ENCODE measurements at places on chromosomes 6 and 20. TPM values are rescaled to one million over a fixed set of nuclear protein-coding genes. Genes with fewer than 3 reads are reported as not detected.

DNA sequence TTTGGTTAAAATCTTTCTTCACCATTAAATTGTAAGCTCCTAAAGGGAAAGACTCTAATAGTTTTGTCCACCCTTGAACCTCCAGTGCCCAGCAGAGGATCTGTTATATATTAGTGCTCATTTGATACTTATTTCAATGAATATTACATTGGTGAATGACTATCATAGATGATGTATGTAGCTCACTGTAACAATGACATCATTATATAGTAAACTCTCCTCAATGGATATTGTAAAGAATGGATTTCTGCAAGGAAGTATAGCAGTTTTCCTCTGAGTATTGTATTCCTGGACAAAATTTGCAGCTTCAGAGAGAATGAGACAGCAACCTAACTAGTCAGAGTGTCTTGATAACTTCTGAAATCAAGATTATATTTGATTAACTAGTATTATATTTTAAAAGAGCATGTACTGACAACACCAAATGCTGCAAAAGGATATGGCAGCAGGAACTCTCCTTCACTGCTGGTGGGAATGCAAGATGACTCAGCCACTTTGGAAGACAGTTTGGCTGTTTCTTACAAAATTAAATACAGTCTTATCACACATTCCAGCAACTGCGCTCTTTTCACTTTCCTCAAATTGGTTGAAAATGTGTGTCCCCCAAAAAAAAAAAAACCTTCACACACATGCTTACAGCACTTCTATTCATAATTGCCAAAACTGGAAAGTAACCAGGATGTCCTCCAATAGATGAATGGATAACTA lies 189.8 kb upstream of the OPRM1 start:
- no peak for DNase-seq

DNA sequence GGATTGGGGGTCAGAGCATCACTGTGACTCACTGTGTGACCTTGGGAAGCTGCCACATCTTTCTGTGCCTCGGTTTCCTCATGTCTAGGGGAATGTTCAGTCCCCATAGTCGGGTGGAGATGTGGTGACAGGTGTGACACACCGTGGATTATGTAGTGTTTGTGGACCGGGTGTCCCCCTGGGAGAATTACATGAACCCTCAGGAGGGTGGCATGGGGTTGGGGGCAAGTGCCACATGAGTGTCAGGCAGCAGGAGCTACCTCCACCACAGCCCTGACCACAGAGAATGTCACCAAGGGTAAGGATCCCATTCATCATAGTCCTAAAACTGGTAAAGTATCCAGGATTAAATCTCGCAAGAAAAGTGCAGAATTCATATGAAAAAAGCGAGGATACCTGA lies 23.2 kb downstream of the SUN5 start:
- no peak for DNase-seq

DNA sequence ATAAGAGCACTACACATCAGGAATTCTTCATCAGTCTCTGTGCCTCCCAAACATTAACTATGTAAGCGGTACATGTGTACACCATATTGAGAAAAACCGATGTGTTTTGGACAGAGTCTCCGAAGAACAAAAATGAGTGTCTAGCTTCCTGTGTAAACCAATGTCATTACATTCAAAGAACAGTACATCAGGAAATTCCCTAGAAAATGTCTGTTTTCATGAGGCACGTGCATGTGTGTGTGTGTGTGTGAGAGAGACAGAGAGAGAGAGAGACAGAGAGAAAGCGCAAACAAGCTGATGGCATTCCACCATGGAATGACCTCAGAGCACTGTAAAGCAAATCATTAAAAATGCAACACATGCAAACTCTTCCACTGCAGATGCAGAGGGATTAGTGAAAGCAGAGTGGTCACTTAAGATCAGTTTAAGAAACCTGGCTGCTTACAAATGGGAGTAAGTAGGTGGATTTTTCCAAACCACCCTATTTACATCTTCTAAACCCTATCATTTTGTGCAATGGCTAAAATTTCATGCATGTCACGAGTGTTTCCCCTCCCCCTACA lies 133.9 kb downstream of the HIVEP2 start:
- no peak for DNase-seq

- no peak for DNase-seq
These were observed 3.2 kb downstream of the GPR63 start for GRCh38 chr6:96834070-96834469.

The DLK2 gene
- total RNA-seq: 3.3 TPM

DNA sequence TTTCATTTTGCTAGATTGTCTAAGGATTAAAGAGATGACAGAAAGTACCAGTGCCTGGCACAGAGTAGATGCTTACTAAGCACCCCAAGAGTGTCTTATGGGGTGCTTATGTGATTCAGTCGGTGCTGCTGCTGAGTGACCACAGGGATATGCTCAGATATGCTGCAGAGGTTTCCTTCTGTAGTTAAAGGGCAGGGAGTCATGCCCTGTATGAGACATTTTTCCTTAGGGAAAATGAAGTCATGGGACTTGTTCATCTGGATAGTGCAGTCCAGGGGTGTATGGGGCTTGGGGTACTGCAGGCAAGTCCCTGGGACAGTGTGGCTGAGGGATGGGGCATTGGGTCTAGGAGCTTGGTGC lies 25.1 kb downstream of the TOX2 start:
- no peak for DNase-seq

DNA sequence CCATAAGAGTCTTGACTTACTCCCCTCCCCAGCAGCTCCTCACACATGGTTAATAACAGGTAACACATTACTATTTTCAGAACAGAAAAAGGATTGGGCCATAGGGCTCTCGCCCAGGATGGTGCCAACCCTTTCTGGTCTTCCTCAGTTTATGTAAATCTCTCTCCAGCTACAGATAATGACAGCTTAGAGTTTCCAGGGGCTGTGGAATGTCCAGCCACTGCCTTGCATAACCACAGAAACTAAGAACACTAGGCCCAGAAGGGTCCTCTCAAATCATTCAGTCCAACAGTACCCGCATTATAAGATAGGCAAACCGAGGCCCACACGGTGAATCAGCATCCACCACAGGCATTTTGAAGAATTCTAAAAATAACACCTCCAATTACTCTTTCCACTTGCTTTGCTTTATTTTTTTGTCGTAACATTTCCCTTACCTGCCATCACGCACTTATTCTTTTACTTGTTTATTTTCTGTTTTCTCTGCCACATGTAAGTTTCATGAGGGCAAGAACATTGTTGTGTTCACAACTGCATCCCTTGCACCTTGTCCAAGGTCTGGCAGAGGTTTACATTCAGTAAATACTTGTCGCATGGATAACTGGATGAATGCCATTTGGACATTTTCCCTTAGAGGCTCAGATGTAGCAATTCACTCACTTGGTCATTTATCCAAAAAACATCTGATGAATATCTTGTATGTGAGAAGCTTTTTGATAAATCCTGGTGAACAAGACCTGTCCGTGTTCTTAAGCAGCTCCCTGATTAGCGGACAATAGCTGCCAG lies 6.4 kb upstream of the SDC4 start:
- peak; percentile 69 for DNase-seq
